COR-L47 (cell line): ENCODE measurements at places on chromosomes 12 and 14.

GRCh38 chr14:69424149-69424923 is 25.8 kb downstream of the SLC39A9 start:
- no peak for DNase-seq

DNA sequence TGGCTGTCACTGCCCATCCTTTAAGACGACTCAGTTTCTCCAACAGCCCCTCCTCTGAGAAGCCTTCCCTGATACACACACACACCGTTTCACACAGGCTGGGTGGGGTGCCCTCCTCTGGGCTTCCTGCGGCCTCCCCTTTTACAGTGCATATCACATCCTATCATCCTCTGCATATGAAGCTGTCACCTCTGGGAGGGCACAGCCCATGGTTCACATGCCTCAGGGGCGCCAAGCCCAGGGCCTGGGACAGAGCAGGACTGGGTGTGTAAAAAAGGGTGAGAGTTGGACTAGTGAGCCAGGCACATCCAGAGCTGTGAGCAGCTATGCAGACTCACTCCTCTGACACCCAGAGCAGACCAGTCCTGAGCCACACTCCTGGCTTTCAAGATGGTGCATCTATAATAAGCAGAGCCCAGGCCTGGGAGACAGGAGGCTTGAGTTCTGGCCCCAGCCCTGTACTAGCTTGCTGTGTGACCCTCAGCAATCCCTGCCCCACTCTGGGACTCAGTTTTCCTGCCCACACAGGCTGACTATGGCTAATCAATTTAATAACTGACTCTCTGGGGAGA is 62.6 kb downstream of the LGMN start:
- DNase-seq = no peak

DNA sequence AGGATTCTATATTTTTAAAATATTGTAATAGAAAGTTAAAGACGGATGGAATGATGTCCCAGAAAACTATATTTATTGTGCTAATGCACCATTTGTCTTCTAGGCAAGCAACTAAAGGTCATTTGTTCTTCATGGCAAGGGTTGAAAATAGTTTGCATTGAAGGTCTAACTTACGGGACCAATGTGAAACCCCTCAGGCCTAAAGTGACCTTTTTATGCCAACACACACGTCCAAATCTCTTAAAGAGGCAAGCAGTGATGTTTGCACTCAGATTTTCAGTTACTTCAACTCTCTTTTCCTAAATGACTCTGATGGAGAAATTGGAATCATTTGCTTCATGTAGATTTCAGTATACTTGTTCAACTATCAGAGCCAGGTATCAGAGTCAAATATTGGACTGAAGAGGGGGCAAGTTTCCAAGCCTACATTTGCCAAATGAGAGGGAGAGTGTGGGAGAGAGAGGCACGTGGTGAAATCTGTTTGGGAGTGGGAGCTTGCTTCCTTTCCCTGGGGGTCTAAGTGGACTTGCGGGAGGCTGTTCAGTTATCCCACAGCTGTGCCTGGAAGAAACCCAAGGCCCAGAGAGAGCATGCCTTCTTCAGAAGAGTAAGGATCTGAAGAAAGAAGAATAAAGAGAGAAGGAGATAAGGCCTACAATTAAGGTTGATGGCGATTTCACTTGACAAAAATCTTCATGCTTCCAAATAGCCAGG is 459.8 kb downstream of the BCAT1 start:
- no peak for DNase-seq

GRCh38 chr14:92314182-92314581 is 8.8 kb upstream of the SLC24A4 start:
- no peak for DNase-seq

DNA sequence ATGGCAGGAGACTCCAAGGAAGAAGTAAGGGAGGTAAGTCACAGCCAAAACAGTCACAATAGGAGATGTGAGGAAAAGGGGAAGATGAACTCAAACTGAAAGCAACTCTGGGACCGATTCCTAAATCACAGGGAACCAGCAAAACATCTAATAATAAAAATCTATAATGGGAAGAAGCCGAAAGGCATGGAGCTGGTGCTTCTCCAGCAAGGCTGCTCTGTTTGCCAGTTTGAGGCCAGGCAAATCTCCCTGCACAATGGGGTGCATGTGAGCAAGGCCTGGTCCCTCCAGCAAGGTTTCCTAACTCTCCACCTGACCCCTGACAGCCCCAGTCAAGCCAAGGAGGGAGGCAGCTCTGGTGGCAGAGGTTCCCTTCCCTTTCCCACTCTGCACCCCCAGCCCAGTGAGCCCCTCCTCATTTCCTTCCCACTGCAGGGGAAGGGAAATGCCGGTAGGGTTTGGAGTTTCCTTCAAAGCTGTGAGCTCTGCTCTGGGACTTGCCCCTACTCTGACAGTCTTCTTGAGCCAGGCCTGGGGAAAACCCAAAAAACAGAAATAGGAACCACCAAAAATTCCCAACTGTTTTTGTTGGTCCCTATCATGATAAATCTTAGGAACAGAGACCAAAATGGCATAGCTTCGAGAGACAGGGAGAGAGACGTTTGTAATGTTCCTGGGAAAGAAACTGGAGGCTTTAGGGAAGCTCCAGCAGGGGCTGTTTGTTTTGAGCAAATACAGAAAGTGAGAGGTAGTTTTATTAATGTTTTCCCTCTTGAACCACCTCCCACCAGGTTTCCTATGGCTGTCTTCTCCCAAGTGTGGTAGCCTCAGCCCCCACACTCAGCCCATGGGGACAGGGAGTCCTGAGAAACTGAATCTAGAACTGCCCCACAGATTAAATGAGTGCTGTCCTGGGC is 34.6 kb downstream of the FMNL3 start:
- no peak for DNase-seq

- DNase-seq = no peak
Observed at GRCh38 chr14:105123064-105123665, 45.4 kb downstream of the JAG2 start.

DNA sequence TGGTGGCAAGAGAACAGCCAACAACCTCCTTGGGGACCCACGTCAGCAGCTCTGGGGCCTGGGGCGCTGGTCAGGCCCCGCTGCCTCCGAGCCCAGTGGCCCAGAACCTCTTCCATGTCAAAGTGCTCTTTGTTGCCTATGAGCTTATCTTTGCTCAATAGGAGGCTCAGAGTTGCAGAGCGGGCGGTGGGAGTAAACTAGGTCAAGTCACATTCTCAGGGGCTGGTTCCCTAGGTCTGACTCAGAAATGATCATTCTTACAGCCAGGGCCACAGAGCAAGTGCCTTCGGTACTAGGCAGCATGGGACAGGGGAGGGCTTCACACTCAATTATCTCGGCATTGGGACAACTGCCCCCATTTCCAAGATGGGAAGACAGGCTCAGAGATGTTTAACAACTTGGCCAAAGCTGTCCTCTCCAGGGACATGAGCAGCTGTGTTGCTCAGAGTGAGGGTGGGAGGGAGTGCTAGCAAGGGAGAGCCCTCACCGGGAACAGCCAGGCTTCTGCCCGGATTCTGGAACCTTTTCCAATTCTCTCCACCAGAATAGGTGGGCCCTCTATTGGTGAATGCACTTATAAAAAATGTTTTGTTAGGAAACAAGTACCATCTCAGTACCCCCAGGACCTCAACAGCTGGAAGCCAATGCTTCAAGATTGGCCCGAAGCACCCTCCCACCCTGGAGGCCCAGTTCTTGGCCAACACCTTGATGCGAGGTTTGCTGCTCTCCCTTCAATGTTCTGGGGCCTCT is 11.9 kb downstream of the SLC25A29 start:
- no peak for DNase-seq

- no peak for DNase-seq
Observed at GRCh38 chr14:58992935-58993334, 195.5 kb upstream of the DAAM1 start.

DNA sequence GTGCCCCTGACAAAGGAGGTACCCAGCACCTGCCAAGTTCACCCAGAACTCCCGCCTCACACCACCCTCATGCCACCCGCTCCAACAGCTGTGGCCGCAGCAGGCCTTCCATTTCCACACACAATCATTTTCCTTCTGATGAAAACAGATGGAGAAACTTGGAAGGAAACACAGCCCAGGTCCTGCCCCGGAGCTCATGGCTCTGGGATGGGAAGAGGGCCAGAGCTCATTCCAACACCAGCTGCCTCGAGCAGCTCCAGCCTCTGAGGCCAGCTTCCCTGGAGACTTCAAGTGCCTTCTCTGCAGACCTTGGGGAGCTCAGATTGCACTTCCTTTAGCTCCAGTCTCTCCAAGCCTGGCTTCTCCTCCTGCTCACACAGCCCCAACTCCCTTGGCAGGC is 55.1 kb upstream of the CMKLR1 start:
- no peak for DNase-seq

DNA sequence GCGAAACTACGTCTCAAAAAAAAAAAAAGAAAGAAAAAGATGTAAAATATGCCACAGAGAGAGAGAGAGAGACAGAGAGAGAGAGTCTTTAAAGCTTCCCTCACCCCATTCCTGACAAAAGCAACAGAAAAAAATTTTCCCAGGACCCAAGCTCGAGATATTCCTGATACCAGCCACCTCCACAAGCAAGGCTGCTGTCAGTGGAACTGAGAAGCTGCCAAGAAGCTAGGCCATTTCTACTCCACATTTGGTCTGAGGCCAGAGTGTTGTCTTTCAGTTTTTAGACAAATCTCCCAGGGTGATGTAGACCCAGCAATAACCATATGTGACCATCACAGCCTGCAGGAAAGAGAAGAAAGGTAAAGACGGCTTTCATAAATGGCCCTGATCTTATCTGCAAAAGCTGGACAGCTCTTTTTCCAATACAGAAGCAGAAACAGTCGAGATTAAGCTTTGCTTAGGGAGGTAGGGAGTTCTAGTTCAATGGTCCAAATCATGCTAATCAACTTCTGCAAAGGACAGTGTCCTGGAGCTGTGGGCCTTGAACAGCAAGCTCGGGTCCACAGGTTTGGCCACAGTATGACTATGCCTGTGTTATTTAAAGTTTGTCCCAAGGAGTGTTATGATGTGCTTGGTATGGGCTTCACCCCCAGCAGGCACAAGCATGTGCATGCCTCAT is 130.3 kb upstream of the NUDT4 start:
- DNase-seq = no peak

DNA sequence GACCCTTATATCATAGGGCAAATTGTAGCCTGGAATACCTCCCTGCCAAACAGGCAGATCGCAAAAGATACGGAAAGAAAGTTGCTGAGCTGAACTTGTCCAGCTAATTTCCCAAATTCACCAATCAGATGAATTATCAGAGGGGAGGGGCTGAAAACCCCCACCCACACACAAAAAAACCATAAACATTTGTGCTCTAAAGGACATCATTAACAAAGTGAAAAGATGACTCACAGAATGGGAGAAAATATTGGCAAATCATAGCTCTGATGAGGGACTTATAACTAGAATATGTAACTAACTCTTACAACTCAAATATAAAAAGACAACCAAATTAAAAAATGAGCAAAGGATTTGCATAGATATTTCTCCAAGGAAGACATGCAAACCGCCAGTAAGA is 36.3 kb downstream of the PTHLH start:
- no peak for DNase-seq
